ENCODE measurements at places on chromosomes 3 and 15.

- DNase-seq = no peak
Measured at GRCh38 chr3:191369616-191370010, 39.3 kb upstream of the UTS2B start.

- DNase-seq = no peak
Measured at GRCh38 chr3:122391681-122392446, 7.9 kb downstream of the FAM162A start.

DNA sequence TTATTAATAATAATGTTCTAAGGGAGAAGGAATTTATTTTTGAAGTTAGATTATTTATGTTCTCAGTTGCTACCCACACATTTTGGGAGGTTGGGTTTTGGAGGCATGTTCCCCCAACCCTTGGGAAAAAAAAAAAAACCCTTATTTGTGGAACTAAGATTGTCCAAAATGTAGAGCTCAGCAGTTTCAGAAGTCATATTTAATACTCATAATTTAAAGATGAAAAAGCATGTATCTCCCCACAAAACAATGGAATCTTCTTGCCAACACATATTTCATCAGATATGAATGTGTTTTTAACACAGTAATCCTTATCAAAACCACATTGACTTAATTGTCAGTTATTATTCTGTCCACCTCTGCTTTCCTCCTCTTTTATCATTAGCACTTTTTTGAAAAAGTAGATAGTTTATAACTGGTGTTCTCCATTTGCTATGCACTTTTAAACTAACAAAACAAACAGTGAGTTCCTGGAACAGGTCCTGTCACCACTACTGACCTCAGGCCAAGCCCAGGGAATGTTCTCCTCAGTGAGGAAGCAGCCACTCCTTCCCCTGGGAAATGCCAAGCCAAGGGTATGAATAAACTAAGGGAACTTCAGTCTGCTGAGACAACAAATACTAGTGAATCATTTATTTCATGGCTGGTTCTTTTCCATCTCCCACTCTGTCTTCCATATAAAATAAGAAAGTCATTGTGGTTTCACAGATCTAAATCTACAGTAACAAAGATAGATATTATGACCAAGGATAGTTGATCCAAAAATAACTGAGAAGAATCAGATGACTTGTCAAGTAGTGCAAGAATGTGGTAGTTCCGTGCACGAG, 414.4 kb upstream of the ALCAM start:
- DNase-seq = no peak

DNA sequence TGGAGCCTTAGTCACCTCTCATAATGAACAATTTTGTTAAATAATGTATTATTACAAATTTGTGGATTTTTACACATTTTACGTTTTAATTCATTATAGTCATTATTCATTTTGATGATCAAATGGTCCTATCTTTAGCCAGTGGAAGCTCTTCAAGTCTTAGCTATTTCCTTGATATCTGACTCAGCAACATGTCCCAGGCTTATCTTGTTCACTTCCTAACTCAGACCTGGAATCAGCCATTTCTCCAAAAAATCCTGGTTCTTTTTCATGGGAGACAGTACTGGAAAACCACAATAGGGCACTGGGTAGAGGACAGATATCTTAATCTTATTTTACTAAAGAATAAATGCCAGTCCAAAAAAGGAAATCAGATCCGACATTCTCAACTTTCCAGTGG, 56.4 kb downstream of the RYK start:
- no peak for DNase-seq

GRCh38 chr3:44280631-44281030, 38.9 kb downstream of the TOPAZ1 start:
- DNase-seq = no peak

GRCh38 chr3:87145553-87145952, 81.6 kb upstream of the CHMP2B start:
- no peak for DNase-seq

GRCh38 chr3:137946356-137946973, 63.5 kb upstream of the CLDN18 start:
- DNase-seq = peak; percentile 53

DNA sequence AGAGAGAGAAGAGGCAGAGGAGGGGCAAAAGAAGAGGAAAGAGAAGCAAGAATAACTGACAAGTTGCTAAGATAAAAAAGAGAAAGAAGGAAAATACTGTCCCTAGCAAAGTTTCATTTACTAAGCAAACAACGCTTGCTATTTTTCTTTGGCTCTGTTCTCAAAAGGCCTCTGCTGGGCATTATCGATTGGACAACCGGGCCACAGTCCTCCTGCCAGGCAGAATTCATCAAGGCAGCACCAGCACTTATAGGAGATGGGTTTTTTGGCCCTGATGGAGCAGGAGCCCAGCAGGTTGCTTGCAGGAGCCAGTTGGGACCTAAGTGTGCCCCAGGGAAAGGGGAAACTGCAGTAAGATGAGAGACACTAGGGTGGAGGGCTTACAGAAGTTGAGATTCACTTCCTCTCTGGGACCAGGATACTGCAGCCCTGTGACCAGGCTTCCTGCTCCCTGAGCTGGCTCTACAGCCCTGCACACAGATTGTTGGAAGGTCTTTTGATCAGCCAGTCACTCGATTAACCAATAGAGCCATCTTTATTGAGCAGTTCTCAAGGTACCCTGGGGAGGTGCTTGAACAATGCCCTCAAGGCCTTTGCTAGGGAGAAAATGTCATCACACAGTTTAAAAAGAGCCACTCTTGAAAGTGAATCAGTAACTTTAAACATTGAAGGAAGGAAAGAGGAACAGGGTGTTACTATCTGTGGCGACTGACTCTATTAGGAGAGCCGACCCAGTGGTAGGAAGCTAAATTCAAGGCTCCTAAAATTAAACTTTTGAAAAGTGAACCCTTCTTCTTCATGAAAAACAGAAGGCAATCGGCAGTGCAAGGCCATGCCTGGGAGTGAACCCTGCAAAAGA, 28.8 kb upstream of the GLCE start:
- DNase-seq = no peak

- DNase-seq = no peak
Measured at GRCh38 chr3:73893089-73893488, 268.3 kb upstream of the PDZRN3 start.

DNA sequence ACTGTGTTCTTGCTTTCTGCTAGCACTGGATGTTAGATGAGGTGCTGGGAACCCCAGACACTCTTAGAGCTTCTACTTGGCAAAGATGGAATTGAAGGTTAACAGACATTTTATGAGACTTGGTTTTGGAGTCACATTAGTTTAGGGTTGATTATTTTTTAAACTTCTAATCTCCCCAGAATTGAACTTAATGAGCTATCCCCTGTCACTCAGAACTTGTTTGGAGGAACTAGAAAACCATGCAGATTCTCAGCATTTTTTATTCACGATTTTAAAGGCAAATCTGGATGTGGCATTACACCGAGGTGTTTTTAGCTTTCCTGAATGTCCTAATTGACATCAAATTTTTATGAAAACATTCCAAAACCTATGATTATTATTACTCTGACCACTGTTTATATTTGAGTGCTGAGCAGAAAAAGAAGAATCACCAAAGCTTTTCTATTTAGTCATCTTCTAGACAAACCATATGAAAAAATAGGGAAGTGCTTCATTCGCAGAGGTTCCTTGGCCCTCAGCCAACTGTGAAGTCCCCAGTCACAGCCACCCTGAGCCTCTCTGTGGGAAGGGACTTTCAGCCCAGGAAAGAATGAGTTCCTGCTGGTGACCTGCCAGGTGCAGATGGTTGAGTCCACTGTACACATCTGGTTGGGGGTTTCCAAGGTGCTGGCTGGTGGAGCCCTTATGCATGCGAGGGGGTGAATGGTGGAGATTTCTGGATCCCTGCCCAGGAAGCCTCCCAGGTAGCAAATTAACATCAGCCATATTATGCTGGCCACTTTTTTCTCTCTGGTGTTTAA, 196.0 kb upstream of the TOPAZ1 start:
- peak; percentile 21 for DNase-seq

DNA sequence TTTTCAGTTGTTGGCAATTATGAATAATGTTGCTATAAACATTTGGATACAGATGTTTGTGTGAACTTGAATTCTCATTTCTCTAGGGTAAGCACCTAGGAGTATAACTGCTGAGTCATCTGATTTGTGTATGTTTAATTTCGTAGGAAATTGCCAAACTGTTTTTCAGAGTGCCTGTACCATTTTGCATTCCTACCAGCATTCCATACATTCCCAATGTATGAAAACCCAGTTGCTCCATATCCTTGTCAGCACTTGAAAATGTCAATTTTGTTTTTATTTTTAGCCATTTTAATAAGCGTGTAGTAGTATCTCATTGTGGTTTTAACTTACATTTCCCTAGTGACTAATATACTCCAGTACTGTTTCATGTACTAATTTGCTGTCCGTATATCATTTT, 98.5 kb upstream of the TSC22D2 start:
- no peak for DNase-seq

- no peak for DNase-seq
Measured at GRCh38 chr15:58994906-58995453, 7.5 kb downstream of the RNF111 start.

DNA sequence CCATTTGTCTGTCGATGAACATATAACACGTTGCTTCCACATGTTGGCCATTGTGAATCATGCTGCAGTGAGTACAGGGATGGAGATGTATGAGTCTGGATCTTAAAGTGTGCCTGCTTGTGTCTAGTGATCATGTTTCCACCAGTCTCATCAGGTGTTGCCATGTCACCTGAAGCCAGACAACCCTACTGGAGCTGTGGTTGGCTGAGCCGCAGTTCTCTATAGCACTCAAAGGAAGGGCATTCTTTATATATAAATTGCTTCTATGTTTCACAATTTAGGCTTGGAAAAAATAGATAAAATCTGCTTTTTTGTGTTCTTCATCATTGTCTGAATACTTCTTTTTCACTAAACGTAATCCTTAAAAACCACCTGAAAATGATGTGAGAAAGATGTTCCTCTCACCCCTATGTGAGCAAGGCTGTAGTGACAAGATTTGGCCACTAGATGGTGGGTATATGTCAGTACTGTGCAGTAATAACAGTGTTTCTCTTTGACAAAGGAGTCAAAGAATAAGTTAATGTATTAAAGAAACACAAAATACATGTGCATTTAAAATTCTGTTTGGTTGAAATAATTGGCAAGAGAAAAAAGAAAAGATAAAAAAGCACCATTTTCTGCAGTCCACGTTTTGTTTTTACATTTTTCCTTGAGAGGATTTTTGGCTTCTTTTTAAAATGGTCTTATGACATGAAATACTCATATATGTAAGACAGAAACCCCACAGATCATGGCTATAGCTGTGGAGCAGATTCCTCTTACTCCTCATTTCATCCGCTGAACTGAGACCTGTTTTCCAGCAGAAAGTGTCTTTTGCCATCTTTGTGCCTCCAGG, 394.5 kb upstream of the DPPA4 start:
- DNase-seq = peak; percentile 76

Data from CD4-positive, alpha-beta T cell treated with Interleukin-10 for 1 hour (primary cell).